ENCODE measurements at places on chromosomes 16 and 17.

DNA sequence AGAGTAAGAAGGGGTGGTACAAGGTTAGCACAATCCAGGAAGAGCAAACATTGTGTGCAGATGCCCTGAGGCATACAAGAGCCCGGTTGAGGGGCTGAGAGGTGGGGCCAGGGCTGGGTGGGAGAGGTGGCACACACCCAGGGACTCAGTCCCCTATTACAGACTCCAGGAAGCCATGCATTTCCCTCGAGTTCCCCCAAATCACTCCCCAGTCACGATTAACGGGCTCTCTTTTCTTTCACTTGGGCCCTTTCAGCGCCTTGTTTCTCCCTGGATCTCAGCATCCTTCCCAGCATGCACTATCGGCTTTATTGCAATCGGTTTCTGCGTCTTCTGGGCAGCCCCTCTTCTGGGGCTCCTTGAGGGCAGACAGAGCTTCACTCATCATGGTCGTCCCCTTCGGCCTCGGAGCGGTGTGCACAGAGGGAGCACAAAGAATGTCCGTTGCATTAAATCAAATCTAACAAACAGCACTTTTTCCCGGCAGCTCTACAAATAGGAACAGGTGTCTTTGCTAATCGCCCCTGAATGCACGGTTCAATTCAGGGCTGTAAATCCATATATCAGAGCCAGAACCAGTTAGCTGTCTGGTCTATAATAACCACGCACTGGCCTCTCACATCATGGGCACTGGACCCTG, 184.6 kb upstream of the HSBP1 start:
- DNase-seq: no peak
- no peak overlapping the region for H3K4me3 ChIP-seq
- no peak overlapping the region for H3K27ac ChIP-seq
- H3K27me3 ChIP-seq: no peaks in the 10 kb centered on the region

- H3K4me1 ChIP-seq: peaks cover 4% of the 10 kb centered on the region
- no peak overlapping the region for H3K27ac ChIP-seq
- H3K4me3 ChIP-seq: no peak overlapping the region
- no peaks in the 10 kb centered on the region for H3K36me3 ChIP-seq
- no peak for DNase-seq
Observed at GRCh38 chr16:81995651-81996050, 15.6 kb downstream of the SDR42E1 start.

DNA sequence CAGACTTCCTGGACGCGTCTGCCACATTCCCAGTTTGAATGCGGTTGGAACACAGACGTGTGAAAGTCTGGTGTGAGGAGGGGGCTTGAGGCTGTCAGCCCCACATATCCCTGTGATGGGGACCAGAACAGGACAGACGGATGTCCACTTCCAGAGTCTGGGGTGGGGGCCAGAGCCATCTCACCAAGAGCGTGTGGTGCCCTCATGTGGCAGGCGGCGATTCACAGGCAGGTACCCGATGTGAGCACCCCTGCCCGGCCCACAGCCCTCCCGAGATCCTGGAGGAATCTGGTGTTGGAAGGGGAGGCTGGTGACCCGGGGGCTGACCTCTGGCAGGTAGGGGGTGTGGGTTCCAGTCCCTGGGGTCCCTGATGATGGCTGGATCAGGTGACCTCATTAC, 51.5 kb downstream of the ENGASE start:
- no peak for DNase-seq
- no peaks in the 10 kb centered on the region for H3K36me3 ChIP-seq
- no peaks in the 10 kb centered on the region for H3K4me1 ChIP-seq
- no peak overlapping the region for H3K27ac ChIP-seq
- no peaks in the 10 kb centered on the region for H3K27me3 ChIP-seq

DNA sequence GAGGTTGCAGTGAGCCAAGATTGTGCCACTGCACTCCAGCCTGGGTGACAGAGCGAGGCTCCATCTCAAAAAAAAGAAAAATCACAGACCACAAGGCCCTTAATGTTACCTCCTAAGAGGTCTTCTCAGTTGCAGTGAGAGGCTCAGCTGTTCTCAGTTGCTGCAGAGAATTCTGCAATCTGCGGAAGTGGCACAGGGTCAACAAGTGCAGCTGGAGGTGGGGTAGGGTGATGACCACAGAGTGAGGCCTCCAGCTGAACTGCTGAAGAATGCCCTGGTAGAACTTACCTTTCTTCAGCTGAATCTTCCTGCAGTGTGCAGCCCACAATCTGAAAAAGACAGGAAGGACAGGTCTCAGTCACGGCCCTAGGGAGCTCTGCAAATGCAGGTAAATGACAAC, 26.3 kb downstream of the CNTNAP1 start:
- DNase-seq: no peak
- H3K4me3 ChIP-seq: no peak overlapping the region
- no peak overlapping the region for H3K27ac ChIP-seq
- no peaks in the 10 kb centered on the region for H3K4me1 ChIP-seq
- no peaks in the 10 kb centered on the region for H3K27me3 ChIP-seq

- H3K36me3 ChIP-seq: peaks cover 13% of the 10 kb centered on the region
- H3K4me3 ChIP-seq: no peak overlapping the region
- H3K27ac ChIP-seq: no peak overlapping the region
- no peaks in the 10 kb centered on the region for H3K27me3 ChIP-seq
- H3K4me1 ChIP-seq: no peaks in the 10 kb centered on the region
Observed at GRCh38 chr16:3479654-3480216, 15.6 kb downstream of the C16orf90 start.

DNA sequence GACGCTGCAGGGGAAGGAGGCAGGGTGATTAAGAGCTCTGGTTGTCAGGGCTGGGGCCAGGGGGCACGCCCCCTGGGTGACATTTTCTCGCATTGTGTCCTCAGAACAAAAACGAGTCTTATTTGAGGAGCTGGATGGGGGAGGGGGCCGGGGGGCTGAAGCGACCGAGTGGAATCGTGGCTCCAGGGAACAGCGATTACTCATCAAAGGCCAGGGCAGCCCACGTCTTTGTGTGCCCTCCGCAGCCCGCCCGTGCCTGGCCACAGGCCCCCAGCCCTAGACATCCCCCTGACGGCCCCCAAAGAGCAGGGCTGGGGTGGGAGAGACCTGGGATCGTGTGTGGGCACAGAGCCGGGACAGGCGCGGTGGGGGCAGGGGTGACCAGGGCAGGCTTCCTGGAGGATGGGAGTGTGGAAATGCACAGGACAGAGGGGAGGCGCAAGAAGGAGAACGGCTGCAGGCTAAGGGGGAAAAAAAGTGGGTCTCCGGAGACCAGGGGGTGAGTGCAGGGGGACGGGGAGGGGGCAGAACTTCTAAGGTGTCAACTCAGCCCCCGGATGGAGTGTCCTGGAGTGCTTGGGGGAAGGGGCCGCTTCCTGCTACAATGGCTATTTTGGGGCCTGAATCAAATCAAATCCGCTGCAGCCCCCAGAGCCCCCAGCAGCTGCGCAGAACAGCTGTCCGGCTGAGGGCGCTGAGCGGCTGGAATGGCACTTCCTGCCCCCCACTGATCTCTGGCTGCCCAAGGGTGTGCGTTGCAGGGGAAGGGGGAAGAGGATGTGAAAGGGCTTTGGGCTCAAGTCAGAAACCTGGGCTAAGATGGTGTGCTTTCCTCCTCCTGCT, 24.0 kb upstream of the PHB1 start:
- no peaks in the 10 kb centered on the region for H3K36me3 ChIP-seq
- peaks cover 9% of the 10 kb centered on the region for H3K4me1 ChIP-seq
- no peak for DNase-seq
- peak overlapping the region; percentile 28 for H3K4me3 ChIP-seq
- H3K27ac ChIP-seq: no peak overlapping the region

GRCh38 chr17:1108765-1109605, 70.8 kb downstream of the ABR start:
- no peaks in the 10 kb centered on the region for H3K36me3 ChIP-seq
- peaks cover 11% of the 10 kb centered on the region for H3K4me1 ChIP-seq
- DNase-seq: no peak
- H3K4me3 ChIP-seq: peak overlapping the region; percentile 58
- H3K27me3 ChIP-seq: no peaks in the 10 kb centered on the region

GRCh38 chr16:80846680-80847079, 42.3 kb upstream of the CDYL2 start:
- H3K27ac ChIP-seq: no peak overlapping the region
- H3K27me3 ChIP-seq: no peaks in the 10 kb centered on the region
- no peaks in the 10 kb centered on the region for H3K4me1 ChIP-seq
- no peaks in the 10 kb centered on the region for H3K36me3 ChIP-seq
- DNase-seq: no peak

- peaks cover 3% of the 10 kb centered on the region for H3K36me3 ChIP-seq
- H3K27me3 ChIP-seq: no peaks in the 10 kb centered on the region
- DNase-seq: no peak
Observed at GRCh38 chr17:82000803-82001570, 21.7 kb downstream of the CENPX start.

GRCh38 chr17:1090465-1091189, 89.2 kb downstream of the ABR start:
- no peak overlapping the region for H3K4me3 ChIP-seq
- no peaks in the 10 kb centered on the region for H3K27me3 ChIP-seq
- no peak for DNase-seq
- no peaks in the 10 kb centered on the region for H3K4me1 ChIP-seq
- H3K27ac ChIP-seq: no peak overlapping the region

GRCh38 chr17:37820313-37820994, 75.6 kb upstream of the HNF1B start:
- peaks cover 1% of the 10 kb centered on the region for H3K4me1 ChIP-seq
- no peaks in the 10 kb centered on the region for H3K36me3 ChIP-seq
- H3K27ac ChIP-seq: no peak overlapping the region
- no peak for DNase-seq

DNA sequence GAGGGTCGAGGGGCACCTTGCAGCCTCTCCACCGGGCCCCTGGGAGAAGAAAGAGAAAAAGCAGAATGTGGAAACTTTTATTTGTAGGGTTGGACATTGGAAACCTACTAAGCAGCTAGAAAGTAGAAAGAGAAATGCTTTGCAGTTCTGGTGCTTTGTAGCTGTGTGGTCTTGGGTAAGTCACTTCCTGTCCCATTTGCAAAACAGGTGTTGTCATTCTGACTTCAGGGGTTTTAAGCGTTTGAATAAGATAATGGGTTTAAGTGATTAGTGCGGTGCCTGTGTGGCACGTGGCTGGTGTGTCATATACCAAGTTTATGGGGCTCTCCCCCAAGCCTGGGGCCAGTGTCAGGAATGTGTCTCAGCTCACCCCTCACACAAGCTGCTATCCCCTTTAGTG, 1.6 kb downstream of the CA4 start:
- no peak for DNase-seq
- H3K36me3 ChIP-seq: no peaks in the 10 kb centered on the region
- H3K4me1 ChIP-seq: peaks cover 7% of the 10 kb centered on the region
- H3K4me3 ChIP-seq: no peak overlapping the region

GRCh38 chr16:11716336-11716735, 26.3 kb downstream of the TXNDC11 start:
- H3K27ac ChIP-seq: no peak overlapping the region
- DNase-seq: no peak
- H3K4me3 ChIP-seq: no peak overlapping the region

GRCh38 chr17:8799570-8800212, 526 bp upstream of the MFSD6L start:
- H3K4me1 ChIP-seq: peaks cover 4% of the 10 kb centered on the region
- H3K4me3 ChIP-seq: peak overlapping the region; percentile 41
- H3K27me3 ChIP-seq: no peaks in the 10 kb centered on the region

- no peak overlapping the region for H3K4me3 ChIP-seq
- H3K36me3 ChIP-seq: no peaks in the 10 kb centered on the region
- no peak for DNase-seq
- H3K4me1 ChIP-seq: 0 out of 2 replicates have a peak, but pooled peaks cover 2% of the 10 kb centered on the region
- no peaks in the 10 kb centered on the region for H3K27me3 ChIP-seq
- H3K27ac ChIP-seq: no peak overlapping the region
Observed at GRCh38 chr17:50219342-50219741, 17.9 kb upstream of the COL1A1 start.

GRCh38 chr16:24944206-24944605, 71.0 kb downstream of the ARHGAP17 start:
- H3K36me3 ChIP-seq: peaks cover 5% of the 10 kb centered on the region
- H3K27ac ChIP-seq: no peak overlapping the region
- DNase-seq: no peak

GRCh38 chr16:25219070-25219737, 2.5 kb downstream of the AQP8 start:
- H3K4me3 ChIP-seq: no peak overlapping the region
- no peaks in the 10 kb centered on the region for H3K36me3 ChIP-seq
- DNase-seq: no peak
- H3K4me1 ChIP-seq: no peaks in the 10 kb centered on the region

DNA sequence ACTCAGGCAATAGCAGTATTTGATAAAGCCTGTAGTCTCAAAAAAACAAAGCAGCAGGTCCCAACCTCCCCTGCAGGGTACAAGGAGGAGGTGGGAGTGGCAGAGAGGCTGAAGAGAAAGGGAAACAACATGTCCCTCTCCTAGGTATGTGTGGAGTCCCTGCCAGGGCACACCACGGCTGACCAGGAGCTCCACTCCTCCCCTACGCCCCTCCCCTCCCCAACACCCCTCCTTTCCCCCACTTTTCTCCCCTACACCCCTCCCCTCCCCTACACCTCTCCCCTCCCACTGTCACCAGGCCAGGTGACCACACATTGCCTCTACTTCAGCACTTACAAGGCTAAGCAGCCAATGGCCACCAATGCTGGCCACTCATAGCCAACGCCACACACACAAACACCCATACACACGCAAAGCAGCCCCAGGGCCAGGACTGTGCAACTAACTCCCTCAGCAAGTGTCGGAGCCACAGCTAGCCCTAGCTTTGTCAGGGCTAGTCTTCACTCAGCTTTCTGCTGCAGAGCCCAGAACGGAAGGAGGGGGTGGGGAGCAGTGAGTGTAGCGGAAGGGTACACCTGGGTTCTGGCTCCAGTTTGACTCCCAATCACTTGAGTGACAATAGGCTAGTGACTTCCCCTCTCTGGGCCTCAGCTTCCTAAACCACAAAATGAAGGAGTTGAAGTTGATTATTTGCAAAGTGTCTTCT, 8.2 kb downstream of the CAVIN1 start:
- no peaks in the 10 kb centered on the region for H3K36me3 ChIP-seq
- DNase-seq: no peak
- no peak overlapping the region for H3K4me3 ChIP-seq
- no peaks in the 10 kb centered on the region for H3K4me1 ChIP-seq
- H3K27ac ChIP-seq: no peak overlapping the region

DNA sequence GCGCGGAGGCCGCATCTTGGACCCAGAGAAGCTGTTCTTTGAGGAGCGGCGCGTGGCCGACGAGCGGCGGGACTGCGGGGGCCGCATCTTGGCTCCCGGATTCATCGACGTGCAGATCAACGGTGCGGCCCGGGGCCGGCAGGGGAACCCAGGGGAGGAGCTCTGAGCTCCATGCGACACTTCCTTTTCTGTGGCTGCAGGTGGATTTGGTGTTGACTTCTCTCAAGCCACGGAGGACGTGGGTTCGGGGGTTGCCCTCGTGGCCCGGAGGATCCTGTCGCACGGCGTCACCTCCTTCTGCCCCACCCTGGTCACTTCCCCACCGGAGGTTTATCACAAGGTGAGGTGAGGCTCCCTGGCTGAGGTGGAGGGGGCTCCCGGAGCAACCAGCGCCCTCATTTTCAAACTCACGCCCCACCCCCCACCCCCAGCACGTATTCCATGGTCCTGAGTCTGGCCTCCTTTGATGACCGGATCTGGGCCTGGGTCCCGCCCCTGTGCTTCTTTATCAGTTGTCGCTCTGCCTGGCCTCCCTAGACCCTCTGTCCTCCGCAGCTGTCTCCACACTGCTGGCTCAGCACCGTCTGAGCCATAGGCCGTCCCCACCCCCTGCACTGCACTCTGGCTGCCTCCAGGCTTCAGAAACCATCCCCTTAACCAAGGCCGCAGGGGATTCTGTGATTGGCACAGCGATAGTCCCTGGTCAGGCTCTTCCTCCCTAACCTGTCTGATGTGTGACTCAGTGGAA, 787 bp downstream of the AMDHD2 start:
- peaks cover under 1% of the 10 kb centered on the region for H3K36me3 ChIP-seq
- H3K27ac ChIP-seq: no peak overlapping the region
- H3K4me1 ChIP-seq: 0 out of 2 replicates have a peak, but pooled peaks cover 1% of the 10 kb centered on the region
- H3K4me3 ChIP-seq: peak overlapping the region; percentile 67
